Vagina (tissue), 2 donors: ENCODE measurements at places on chromosomes 2 and 18. TPM values are rescaled to one million over a fixed set of nuclear protein-coding genes. Genes with fewer than 3 reads are reported as not detected.

CHRNG gene
- not detected for total RNA-seq

PCARE gene
- total RNA-seq = not detected

OTOS gene
- total RNA-seq = not detected

GALNT3 gene
- 7.4 TPM for total RNA-seq

DLGAP1 gene
- 3.2 TPM for total RNA-seq

TUBA4B gene
- not detected for total RNA-seq

C2orf68 gene
- total RNA-seq = 12.0 TPM

- no peaks in the 10 kb centered on the region for H3K27me3 ChIP-seq
- peaks cover 10% of the 10 kb centered on the region for H3K4me1 ChIP-seq
- peak overlapping the region; percentile 75 for H3K27ac ChIP-seq
- peak overlapping the region; percentile 53 for H3K4me3 ChIP-seq
These were observed 800 bp downstream of the IL1RL2 start for GRCh38 chr2:102187496-102188150.

- H3K36me3 ChIP-seq = no peaks in the 10 kb centered on the region
- no peak overlapping the region for H3K27ac ChIP-seq
- H3K27me3 ChIP-seq = no peaks in the 10 kb centered on the region
- H3K4me3 ChIP-seq = no peak overlapping the region
These were observed 66.7 kb upstream of the TFCP2L1 start for GRCh38 chr2:121351521-121352318.

DNA sequence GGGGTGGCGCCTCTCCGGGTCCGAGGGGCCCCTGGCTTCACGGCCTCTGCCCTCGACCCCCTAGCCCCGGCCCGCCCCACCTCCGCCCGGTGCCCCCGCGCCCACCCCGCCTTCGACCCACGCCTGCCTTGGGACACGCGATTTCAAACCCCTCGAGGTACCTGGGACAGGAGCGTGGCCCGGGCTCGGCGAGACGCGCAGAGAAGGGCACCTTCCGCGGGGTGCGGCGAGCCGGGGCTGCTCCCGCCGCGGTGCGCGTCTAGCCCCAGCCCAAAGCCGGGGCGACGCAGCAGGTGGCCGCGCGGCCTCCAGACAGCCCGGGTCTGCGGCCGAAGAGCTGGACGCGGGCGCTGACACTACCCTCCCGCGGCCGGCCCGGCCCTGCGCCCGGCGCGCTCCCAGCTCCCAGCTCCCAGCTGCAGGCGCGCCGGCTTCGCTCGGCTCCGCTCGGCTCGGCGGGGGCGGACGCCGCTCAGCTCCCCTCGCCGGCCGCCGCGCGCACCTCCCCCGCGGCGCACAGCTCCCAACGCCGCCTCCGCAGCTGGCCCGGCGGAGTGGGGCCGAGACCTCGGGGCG, at the start of gene CRACDL:
CRACDL (minus strand) TSS at position 449 of the 576 bp plus-strand sequence. CDS start 89,425 bp downstream, outside the sequence.
- H3K27ac ChIP-seq = no peak within 1 kb of the TSS
- H3K27me3 ChIP-seq = no peaks in the 10 kb centered on the region
- H3K4me3 ChIP-seq = peak within 1 kb of the TSS; percentile 55
- no peak for DNase-seq
- H3K36me3 ChIP-seq = no peaks in the 10 kb centered on the region
- peaks cover 21% of the 10 kb centered on the region for H3K4me1 ChIP-seq

DNA sequence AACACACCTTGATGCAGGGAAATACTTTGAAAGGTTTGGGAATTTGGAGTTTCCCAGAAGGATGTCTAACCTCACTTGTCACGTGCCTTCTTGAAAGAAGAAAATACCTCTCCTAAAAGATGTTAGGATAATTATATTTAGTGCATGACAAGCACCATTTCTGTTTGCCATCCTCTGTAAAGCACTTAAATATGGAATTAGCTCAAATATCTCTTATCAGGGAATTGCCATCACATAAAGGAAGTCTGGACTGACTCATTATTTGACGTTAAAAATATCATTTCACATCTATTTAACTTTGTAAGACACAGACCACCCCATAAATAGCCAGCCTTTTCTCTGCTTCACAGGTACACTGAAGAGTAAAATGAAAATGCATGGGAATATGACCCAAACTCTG, 140.1 kb downstream of the STK39 start:
- H3K27ac ChIP-seq = no peak overlapping the region
- no peaks in the 10 kb centered on the region for H3K4me1 ChIP-seq
- H3K36me3 ChIP-seq = no peaks in the 10 kb centered on the region
- H3K27me3 ChIP-seq = no peaks in the 10 kb centered on the region
- no peak for DNase-seq
- no peak overlapping the region for H3K4me3 ChIP-seq

- no peaks in the 10 kb centered on the region for H3K36me3 ChIP-seq
- H3K4me1 ChIP-seq = no peaks in the 10 kb centered on the region
- no peak overlapping the region for H3K27ac ChIP-seq
- no peak for DNase-seq
- no peak overlapping the region for H3K4me3 ChIP-seq
These were observed 1119.7 kb upstream of the CNTNAP5 start for GRCh38 chr2:122905431-122905830.

DNA sequence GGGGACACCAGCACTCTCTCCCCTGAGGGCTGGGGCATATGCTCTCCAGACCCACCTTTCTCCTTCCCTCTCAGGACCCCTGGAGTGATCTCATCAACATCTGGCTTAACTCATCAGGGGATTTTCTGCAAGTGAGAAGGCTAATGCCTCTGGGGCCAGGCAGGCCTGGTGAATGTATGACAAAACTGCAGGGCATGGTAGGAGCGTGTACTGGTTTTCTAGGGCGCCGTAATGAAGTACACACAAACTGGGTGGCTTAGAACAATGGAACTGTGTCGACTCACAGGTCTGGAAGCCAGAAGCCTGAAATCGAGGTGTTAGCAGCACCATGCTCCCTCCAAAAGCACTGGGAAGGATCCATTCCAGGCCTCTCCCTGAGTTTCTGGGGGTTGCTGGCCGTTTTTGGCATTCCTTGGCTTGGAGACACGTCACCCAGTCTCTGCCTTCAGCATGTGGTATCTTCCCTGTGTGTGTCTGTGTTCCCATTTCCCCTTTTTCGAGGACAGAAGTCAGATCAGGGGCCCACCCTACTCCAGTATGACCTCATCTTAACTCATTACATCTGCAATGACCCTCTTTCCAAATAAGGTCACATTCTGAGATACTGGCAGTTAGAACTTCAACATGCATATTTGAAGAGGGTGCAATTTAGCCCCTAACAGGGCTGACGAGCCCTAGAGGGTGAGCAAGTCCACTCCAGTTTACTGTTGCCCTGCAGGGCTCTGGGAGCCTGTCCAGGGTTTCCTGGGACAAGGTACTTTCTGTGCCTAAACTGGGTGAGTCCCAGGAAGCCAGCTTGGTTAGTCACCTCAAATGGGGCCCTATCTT, 45.5 kb upstream of the CAB39 start:
- H3K36me3 ChIP-seq = no peaks in the 10 kb centered on the region
- no peak for DNase-seq
- no peaks in the 10 kb centered on the region for H3K27me3 ChIP-seq
- no peak overlapping the region for H3K4me3 ChIP-seq
- no peak overlapping the region for H3K27ac ChIP-seq
- peaks cover 20% of the 10 kb centered on the region for H3K4me1 ChIP-seq

GRCh38 chr18:61308004-61308403, 25.2 kb upstream of the CDH20 start:
- no peak overlapping the region for H3K4me3 ChIP-seq
- no peaks in the 10 kb centered on the region for H3K4me1 ChIP-seq
- H3K36me3 ChIP-seq = no peaks in the 10 kb centered on the region
- DNase-seq = no peak
- H3K27me3 ChIP-seq = no peaks in the 10 kb centered on the region

GRCh38 chr2:191714925-191715324, 37.0 kb downstream of the NABP1 start:
- H3K36me3 ChIP-seq = no peaks in the 10 kb centered on the region
- no peak for DNase-seq
- no peaks in the 10 kb centered on the region for H3K27me3 ChIP-seq
- no peak overlapping the region for H3K4me3 ChIP-seq
- no peaks in the 10 kb centered on the region for H3K4me1 ChIP-seq

GRCh38 chr2:64781711-64782390, 128.1 kb upstream of the SERTAD2 start:
- DNase-seq = no peak
- no peak overlapping the region for H3K4me3 ChIP-seq
- H3K27ac ChIP-seq = no peak overlapping the region
- H3K27me3 ChIP-seq = no peaks in the 10 kb centered on the region

- no peak for DNase-seq
- H3K36me3 ChIP-seq = no peaks in the 10 kb centered on the region
- no peaks in the 10 kb centered on the region for H3K27me3 ChIP-seq
These were observed 12.8 kb upstream of the MYO3B start for GRCh38 chr2:170165129-170165528.

GRCh38 chr2:28209261-28209691, 183.4 kb upstream of the FOSL2 start:
- H3K27ac ChIP-seq = no peak overlapping the region
- H3K4me3 ChIP-seq = no peak overlapping the region
- H3K27me3 ChIP-seq = no peaks in the 10 kb centered on the region
- DNase-seq = no peak
- H3K4me1 ChIP-seq = no peaks in the 10 kb centered on the region

GRCh38 chr2:238322001-238322411, 1.7 kb downstream of the TRAF3IP1 start:
- no peaks in the 10 kb centered on the region for H3K27me3 ChIP-seq
- no peaks in the 10 kb centered on the region for H3K36me3 ChIP-seq
- H3K4me3 ChIP-seq = no peak overlapping the region

- DNase-seq = no peak
- H3K4me3 ChIP-seq = no peak overlapping the region
- H3K27ac ChIP-seq = no peak overlapping the region
- no peaks in the 10 kb centered on the region for H3K27me3 ChIP-seq
These were observed 63.8 kb downstream of the EHD3 start for GRCh38 chr2:31297751-31298150.

GRCh38 chr2:2750867-2751714, 420.0 kb upstream of the MYT1L start:
- no peaks in the 10 kb centered on the region for H3K36me3 ChIP-seq
- no peaks in the 10 kb centered on the region for H3K4me1 ChIP-seq
- no peak for DNase-seq
- H3K4me3 ChIP-seq = no peak overlapping the region

GRCh38 chr2:129888461-129888860, 91.0 kb upstream of the RAB6C start:
- no peaks in the 10 kb centered on the region for H3K27me3 ChIP-seq
- no peaks in the 10 kb centered on the region for H3K36me3 ChIP-seq
- H3K27ac ChIP-seq = no peak overlapping the region
- no peak for DNase-seq
- H3K4me3 ChIP-seq = no peak overlapping the region

GRCh38 chr2:186575856-186576255, 14.0 kb upstream of the ITGAV start:
- no peaks in the 10 kb centered on the region for H3K27me3 ChIP-seq
- H3K4me1 ChIP-seq = peaks cover 8% of the 10 kb centered on the region
- DNase-seq = no peak
- no peaks in the 10 kb centered on the region for H3K36me3 ChIP-seq
- H3K4me3 ChIP-seq = no peak overlapping the region

- H3K27me3 ChIP-seq = no peaks in the 10 kb centered on the region
- no peak for DNase-seq
- no peak overlapping the region for H3K27ac ChIP-seq
- H3K36me3 ChIP-seq = no peaks in the 10 kb centered on the region
These were observed 348.0 kb upstream of the MEX3C start for GRCh38 chr18:51545446-51545845.

GRCh38 chr2:178152033-178152432, 39.8 kb downstream of the RBM45 start:
- no peaks in the 10 kb centered on the region for H3K4me1 ChIP-seq
- no peak for DNase-seq
- no peaks in the 10 kb centered on the region for H3K27me3 ChIP-seq

DNA sequence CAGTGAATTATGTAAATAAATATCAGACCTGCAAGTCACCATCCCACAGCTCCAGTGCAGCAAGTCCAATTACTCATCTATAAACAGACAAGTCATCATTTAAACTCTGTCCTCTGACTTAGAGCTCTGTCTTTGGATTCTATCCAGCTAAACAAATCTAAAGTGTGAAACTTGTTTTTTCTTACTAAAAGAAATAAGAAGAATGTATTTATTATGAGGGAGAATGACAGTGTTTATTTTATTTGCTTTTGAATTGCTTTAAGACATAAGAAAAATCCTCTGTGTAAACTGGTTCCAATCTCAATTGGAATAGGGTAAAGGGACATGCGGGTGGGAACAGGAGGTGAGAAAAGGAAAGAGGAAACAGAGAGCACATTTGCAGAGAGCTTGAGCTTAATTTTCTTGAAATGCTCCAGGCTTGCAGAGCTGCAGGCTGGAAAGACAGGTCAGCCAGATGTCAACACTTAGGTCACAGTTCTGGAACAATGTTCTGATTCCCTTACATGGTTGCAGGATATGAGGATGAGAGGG, 355.8 kb downstream of the MEIS1 start:
- no peak overlapping the region for H3K27ac ChIP-seq
- H3K27me3 ChIP-seq = no peaks in the 10 kb centered on the region
- no peak for DNase-seq
- H3K4me3 ChIP-seq = no peak overlapping the region
- H3K36me3 ChIP-seq = no peaks in the 10 kb centered on the region

- no peaks in the 10 kb centered on the region for H3K36me3 ChIP-seq
- peaks cover 25% of the 10 kb centered on the region for H3K4me1 ChIP-seq
- H3K27ac ChIP-seq = no peak overlapping the region
- DNase-seq = no peak
- H3K4me3 ChIP-seq = no peak overlapping the region
These were observed 302.0 kb upstream of the CCDC68 start for GRCh38 chr18:55261253-55261652.

GRCh38 chr2:133821107-133821760, 253.0 kb upstream of the NCKAP5 start:
- H3K4me1 ChIP-seq = no peaks in the 10 kb centered on the region
- H3K36me3 ChIP-seq = no peaks in the 10 kb centered on the region
- DNase-seq = peak; percentile 11

GRCh38 chr2:112136096-112136495, 2.1 kb upstream of the FBLN7 start:
- H3K4me3 ChIP-seq = no peak overlapping the region
- H3K27ac ChIP-seq = no peak overlapping the region
- H3K4me1 ChIP-seq = no peaks in the 10 kb centered on the region
- no peak for DNase-seq
- no peaks in the 10 kb centered on the region for H3K27me3 ChIP-seq
- H3K36me3 ChIP-seq = no peaks in the 10 kb centered on the region

DNA sequence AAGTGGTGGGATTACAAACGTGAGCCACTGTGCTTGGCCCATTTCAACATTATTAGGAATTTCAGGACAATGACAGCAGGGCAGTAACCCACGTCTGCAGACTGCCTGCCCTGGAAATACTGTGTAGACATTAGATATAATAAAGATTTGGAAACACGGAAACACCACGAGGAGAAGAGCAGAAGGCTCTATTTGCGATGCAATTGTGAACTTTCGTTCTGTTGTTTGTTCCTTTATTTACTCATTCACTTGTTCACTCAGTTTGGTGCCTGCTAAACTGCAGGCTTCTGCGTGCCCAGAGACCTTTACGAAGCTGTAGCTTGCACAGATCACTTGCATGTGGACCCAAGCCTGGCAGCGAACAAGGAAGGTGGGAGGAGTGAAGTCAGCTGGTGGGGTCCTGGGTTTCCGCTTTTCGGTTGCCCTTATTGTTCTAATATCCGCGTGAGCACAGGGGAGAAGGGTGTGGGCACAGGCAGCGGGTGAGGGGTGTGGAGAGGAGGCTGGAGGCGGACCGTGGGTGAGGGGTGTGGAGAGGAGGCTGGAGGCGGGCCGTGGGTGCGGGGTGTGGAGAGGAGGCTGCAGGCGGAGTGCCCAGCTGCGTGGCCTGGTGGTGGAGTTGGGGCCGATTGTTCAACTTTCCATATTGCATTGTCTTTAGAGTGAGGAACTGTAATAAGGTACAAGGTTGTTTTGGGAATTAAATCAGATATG, 3.4 kb downstream of the COLEC11 start:
- H3K27ac ChIP-seq = no peak overlapping the region
- H3K4me3 ChIP-seq = no peak overlapping the region
- no peaks in the 10 kb centered on the region for H3K27me3 ChIP-seq
- no peaks in the 10 kb centered on the region for H3K36me3 ChIP-seq
- DNase-seq = no peak
- peaks cover 9% of the 10 kb centered on the region for H3K4me1 ChIP-seq
